ENCODE measurements at places on chromosomes 1 and 21.
A peak's percentile ranks its signal among the peaks of the same experiment; 100 is the strongest.

- no peak for DNase-seq
Measured at GRCh38 chr1:213330281-213330680, 279.2 kb downstream of the RPS6KC1 start.

- DNase-seq, result no peak
Measured at GRCh38 chr1:88612773-88613172, 71.3 kb upstream of the PKN2 start.

- DNase-seq, result no peak
Measured at GRCh38 chr1:178540204-178540603, 27.3 kb downstream of the TEX35 start.

GRCh38 chr1:194374649-194375048 is 1188.2 kb upstream of the B3GALT2 start:
- DNase-seq, result no peak

GRCh38 chr1:248589334-248589733 is 8.2 kb downstream of the OR2T10 start:
- DNase-seq, result no peak

DNA sequence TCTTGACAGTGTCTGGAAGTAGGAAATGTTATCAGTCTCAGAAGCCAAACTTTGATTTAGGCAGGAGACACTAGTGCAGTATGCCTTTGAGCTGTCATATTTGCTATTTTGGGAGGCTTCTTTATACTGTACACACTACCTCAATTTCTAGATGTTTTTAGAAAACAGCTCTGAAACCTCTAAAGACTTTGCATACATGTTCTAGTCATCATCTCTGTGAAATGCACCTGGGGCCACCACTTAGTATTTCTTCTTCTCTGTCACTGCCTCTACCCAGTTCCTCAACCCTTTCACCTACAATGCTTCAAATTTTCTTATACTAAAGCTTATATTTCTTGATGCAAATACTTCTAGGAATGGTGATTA is 29.1 kb upstream of the PLA2G4A start:
- DNase-seq, result no peak

- DNase-seq, result no peak
Measured at GRCh38 chr1:162893612-162893908, 32.6 kb upstream of the CCDC190 start.

- no peak for DNase-seq
Measured at GRCh38 chr1:190046231-190046630, 431.4 kb downstream of the BRINP3 start.

GRCh38 chr1:41314376-41315145 is 46.7 kb upstream of the FOXO6 start:
- DNase-seq, result no peak

DNA sequence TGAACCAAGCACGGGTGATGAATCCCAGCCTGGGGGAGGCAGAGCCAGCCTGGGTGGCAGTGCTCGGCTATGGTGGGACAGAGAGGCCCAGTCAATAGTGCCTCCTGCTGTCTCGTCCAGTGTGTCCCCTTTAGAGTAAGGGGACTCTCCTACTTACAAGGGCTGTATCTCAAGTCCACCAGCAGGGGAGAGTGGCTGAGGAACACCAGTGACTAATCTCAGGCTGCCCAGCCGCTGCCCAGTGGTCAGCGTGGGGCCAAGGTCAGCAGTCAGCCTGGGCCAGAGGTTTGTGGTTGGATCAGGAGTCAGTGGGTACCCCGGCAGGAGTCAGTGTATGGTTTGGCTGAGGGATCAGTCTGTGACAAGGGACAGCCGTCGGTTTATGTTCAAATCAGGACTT is 109.2 kb upstream of the RUNX3 start:
- no peak for DNase-seq

- no peak for DNase-seq
Measured at GRCh38 chr1:159854116-159854692, 8.3 kb downstream of the VSIG8 start.

GRCh38 chr1:15188678-15189077 is 35.1 kb downstream of the TMEM51 start:
- no peak for DNase-seq

DNA sequence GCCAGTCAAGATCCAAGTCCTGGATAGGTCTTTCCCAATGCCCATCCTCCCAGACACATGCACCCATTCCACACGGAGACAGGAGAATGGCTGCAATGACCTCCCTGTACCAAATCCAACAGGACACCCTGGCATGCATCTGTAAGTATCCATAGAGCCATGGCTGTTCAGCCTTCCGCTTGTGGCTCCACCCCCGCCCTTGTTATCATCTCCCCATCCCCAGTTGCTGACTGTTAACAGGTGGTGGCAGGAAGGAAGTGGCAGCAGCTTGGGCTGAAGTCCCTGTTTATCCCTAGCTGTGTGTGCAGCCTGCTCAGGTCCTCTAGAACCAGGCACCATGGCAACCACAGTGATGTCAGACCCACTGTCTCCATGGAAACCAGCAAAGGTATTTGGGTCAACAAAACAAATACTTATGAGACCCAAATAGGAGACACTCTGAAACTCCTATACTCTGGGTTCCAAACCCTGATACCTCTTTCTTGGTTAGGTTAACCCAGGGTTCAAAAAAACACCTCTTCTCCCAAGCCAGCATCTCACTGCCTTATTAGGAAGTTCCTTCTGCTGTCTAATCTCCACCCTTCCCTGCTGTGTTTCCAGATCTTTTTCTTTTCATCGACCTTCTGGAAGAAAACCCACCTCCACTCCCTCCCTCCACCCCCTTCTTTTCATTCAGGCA is 721 bp downstream of the PBXIP1 start:
- peak; percentile 98 for DNase-seq

DNA sequence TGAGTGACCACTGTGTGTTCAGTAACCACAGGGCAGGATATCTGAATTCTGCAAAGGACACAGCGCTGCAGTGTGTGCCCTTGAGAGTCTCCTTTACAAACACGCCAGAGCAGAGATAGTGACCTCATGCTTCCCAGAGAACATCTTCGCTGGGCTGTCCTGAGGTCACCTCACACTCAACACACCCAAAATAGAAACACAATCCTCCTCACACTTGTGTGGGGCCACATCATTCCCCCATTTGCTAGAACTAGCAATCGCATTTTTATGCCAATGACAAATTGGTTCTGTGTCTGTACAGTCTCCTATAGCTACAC is 140.1 kb upstream of the NRIP1 start:
- DNase-seq, result no peak

- DNase-seq, result no peak
Measured at GRCh38 chr1:161218301-161219077, 3.4 kb downstream of the FCER1G start.

- DNase-seq, result no peak
Measured at GRCh38 chr1:229030630-229031029, 240.3 kb upstream of the RAB4A start.

- no peak for DNase-seq
Measured at GRCh38 chr1:205664399-205665017, 15.8 kb downstream of the SLC45A3 start.

DNA sequence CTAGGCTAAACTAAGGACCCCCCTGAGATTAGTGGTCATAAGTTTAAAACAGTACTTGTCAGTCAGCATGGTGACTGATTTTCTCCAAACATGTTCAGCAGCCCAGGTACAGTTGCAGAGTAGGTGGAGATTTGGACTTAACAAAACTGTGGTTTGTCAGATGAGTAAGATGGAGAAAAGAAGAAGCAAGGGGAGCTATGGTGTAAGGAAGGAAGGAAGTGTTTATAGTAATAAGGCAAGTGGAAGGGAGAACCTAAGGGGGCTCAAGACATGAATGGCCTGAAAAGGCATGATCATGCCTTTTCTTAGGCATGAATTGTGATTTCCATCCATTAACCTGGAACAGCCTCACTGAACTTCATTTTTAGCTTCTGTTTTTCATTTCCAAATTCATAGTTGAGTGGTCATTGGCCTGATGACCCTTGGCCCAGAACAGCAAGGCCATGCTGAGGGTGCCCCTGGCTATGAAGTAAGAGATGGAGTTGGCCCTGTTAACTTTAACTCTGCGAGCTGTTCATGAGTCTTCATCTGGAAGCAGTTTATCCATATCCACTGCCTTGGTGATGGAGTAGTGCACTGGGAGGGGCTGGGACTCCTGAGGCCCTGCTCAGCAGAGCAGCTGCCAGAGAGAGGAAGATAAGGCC is 60.7 kb downstream of the LRRC8D start:
- DNase-seq, result no peak

DNA sequence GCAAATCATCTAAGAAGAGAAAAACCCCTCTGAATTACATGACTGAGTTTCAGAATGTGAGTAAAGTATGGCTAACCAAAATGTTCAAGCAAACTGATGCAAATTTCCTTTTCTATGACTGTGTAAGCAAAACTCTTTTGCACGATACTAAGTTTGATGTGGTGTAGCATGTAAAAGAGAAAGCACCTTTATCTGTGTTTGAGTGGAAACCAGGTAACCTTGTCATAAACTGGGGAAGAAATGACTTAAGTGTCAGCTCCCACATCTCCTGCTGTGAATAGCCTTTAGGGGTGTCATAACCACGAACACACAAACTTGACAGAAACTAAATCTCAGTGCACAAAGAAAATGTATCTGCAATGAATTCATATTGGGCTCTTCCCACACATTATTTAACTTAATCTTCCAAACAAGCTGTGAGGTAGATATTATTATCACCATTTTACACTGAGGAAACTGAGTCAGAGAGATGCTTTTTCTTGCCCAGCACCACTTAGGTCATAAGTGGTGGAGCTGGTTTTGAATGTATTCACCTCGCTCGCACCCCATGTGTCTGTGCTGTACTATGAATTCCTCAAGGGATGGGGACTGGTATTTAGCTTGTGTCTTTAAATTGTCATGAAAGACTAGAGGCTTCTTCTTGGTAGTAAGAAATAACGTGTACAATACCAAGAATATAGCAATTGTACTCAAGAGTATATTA is 32.9 kb upstream of the IL12RB2 start:
- no peak for DNase-seq

DNA sequence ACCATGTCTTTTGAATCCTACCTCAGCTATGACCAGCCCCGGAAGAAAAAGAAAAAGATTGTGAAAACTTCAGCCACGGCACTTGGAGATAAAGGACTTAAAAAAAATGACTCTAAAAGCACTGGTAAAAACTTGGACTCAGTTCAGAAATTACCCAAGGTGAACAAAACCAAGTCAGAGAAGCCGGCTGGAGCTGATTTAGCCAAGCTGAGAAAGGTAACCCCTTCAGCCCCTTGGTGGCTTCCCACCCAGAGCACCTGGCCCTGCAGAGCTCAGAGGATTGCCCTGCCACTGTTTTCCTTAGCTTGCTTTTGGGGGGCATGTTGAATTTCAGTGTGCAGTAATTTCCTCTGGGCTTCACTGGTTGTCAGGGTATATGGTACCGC is 8.5 kb downstream of the ELOA start:
- no peak for DNase-seq

DNA sequence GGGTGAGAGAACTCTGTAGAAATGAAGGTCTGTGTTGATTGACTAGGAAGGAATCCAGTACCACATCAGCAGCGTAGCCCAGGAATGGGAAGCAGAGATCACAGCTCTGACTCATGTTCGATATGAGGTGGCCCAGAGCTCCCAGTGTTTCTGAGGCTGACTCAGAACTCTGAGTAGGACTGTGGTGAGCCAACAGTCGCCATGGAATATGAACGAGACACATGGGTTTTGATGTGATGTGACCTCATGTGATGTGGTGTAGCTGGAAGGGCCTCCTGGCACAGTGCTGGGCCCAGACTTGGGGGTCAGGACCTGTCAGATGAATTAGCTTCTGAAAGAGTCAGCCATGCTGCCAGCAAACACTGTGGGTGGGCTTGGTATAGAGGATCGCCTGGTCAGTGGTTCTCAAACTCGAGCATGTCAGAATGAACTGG is 237.0 kb downstream of the MRPL39 start:
- DNase-seq, result no peak

DNA sequence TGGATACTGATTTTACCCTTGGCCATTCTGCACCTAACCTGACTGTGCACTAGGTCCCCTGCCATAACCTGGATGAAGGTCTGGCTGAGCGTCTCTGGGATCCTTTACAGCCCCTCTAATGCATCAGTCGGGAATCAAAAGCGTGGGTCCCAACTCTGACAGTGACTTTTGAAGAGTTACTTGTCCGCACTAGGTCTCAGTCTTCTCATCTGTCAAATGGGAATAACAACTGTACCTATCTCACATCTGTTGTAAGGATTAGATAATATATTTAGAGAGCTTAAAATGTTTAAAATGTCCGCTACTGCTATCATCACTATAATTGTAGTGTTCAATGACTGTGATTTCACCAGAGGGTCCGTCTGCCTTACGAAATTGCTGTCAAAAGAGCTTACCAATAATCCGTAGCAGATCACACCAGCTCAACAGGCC is 746 bp downstream of the TADA1 start:
- DNase-seq, result no peak

DNA sequence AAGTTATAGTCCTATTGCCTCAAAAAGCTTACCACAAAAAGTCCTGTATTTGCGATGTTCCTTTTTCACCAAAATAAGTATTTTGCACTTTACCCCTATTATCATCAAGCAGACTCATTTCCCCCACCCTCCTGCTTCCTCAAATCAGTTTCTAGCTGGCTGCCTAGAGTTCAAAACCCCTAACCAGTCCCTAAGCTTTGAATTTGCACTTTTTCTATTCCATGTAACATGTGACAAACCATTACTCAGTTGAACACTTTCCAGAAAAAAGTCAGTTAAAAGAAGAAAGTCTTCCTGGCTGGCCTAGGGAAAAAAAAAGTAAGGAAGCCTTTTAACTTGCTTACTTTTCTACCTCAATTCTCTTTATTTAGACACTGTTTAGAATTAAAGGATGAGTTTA is 8.2 kb downstream of the CEP170 start:
- no peak for DNase-seq

- DNase-seq, result no peak
Measured at GRCh38 chr1:27831568-27832410, 1.2 kb downstream of the PPP1R8 start.

DNA sequence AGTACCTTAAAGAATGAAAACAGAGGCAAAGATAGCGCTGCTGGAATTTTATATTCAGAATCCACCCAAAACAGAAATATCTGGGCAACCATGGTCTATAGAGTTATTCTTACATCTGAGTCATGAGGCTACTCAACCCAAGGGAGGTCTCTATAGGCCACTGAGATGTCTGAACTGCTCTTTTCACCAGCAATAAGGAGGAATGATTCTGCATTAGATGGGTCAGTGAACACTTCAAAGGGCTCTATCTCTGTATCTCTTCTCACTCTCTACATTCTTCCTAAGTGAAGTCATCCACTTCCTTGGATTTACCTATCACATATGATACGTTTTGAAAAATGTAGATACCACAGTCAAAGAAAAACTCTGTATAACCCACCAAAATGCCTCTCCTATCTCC is 90.2 kb upstream of the NGF start:
- DNase-seq, result no peak

DNA sequence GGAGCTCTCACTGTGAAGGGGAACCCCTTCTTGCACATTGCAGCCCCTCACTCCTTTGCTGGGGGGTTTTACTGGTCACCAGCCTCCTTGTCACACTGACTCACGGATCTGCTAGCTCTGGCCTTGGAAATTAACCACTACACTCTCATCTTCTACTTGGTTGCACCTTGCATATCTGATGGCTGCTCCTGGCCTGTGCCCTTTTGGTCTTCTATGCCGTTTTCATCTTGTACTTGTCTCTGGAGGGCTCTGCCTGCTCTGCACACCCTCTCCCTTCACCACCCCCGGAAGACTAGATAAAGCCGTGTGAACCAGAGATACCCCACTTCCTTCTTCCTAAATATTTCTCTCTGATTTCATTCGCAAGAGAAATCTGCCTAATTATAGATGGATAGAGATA is 44.6 kb downstream of the CD247 start:
- DNase-seq, result no peak
